Fibroblast of skin of right biceps (primary cell): ENCODE measurements at places on chromosomes 3 and 15.

DNA sequence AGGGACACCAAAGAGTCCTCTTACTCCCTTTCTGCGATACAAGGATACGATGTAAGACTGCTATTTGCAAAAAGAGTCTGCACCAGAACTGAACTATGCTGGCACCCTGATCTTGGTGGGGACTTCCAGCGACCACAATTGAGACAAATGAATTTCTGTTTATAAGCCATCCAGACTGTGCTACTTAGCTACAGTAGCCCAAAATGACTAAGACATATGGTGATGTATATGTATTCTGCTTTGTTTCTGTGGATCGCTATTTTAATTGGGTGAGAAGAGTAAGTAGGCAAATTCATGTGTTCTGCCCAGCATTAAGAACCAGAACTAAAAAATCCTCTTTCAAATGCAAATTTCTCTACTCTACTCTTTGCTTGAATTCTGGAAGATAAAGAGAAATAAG is 720.9 kb downstream of the DIPK2A start:
- DNase-seq = no peak

DNA sequence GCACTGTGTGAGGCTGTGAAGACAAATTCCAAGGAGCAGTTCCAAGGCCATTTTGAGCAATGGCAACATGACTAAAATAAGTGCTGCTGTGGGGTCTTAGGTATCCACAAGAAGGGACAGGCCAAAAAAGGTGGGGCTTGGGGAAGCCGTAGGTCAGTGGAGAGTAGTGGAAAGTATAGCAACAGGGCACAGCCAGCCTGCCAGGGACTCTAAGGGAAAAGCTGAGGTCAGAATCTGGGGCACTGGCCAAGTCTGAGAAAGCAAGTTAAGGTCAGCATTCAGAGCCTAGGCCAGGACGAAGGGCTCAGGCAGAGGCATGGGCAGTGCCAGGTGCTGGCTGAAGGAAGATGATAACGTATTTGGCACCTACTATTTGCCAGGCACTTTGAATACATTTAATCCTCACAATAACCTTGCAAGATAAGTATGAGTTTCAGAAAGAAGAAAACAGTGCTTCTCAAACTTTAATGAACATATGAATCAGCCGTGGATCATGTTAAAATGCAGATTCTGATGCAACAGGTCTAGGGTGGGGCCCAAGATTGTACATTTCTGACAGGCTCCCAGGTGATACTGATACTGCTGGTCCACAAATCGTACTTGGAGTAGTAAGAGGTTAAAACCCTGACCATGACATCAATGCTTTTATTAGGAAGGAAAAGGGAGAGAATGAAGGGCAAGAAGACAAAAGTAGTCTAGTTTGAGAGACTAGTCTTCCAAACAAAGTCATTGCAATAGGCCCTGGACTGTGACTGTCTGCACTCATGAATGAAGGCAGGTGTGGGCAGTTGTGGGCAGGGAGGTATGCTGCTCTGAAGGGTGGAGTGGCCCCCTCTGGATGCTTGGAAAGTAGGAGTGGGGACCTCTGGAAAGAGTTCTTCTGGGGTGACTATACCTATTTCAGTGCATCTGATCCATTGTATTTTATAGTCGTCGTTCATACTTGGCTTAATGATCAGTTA is 106.3 kb upstream of the ANKRD28 start:
- no peak for DNase-seq

DNA sequence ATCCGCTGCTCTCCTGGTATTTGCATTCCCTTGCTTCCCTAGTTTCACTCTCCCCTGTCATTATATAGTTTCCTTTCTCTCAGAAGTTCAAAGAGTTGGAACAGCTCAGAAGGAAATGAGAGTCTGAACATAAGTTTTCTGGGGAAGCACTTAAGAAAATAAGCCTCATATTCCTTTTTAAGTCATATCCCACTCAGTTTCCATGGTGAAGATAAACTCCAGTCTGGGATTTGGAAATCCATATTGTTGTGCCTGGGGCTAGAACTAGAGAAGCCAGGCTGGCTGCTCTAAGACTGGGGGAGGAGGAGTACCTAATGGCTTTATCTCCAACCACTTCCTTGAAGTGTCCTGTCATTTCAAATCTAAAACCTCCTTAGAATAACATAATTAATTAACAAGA is 134.2 kb upstream of the ALCAM start:
- no peak for DNase-seq

DNA sequence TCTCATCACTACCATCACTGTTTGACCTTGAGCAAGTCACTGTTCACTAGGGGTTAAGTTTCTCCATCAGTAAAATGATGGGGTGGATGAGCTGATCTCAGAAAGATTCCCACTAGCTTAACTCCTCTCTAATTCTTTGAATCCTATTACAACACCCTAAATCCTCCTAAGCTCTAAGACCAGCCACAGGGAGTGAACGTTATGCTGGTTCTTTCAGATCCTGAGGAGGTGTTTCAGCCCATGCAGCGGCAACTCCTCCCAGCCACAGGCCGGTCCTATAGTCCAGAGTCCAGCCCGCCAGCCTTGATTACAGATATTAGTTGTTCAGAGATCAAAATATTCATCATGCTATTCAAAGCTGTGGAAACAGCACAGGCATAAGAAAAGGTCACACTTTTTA is 15.1 kb downstream of the MB21D2 start:
- DNase-seq = no peak

DNA sequence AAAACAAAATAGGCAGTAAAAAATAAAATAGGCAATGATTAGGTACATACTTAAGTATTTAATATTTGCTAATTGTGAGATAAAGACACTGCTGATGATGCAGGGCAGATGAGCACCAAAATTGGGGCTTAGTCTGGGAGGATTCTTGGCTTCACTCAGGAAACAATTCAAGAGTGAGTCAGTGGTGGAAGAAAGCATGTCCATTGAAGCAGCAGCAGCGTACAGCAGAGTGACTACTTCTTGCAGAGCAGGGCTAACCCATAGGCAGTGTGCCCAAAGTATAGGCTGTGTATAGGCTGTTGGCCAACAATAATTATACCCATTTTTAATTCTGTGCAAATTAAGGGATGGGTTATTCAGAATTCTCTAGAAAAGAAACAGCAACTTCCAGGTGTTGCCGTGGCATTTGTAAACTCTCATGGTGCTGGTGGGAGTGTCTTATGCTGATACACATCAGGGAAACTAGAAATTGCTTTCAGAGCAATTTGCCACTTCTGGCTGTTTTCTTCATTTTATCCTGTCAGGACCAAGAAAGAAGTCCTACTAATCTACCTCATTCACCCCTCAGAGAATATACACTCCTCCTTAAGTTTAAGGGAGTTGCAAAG is 317.3 kb upstream of the NAALADL2 start:
- peak; percentile 49 for DNase-seq

- no peak for DNase-seq
These were observed 102.6 kb upstream of the IL12A start for GRCh38 chr3:159886050-159886449.

GRCh38 chr3:5348229-5348902 is 160.9 kb downstream of the EDEM1 start:
- DNase-seq = no peak

- DNase-seq = no peak
These were observed 1009.6 kb downstream of the ROBO2 start for GRCh38 chr3:78049521-78049920.

GRCh38 chr3:78822726-78823125 is 945.1 kb downstream of the ROBO1 start:
- no peak for DNase-seq

GRCh38 chr3:4495294-4496086 is 2.3 kb downstream of the ITPR1 start:
- no peak for DNase-seq
